ENCODE measurements at places on chromosomes 3 and 15. TPM values are rescaled to one million over a fixed set of nuclear protein-coding genes. Genes with fewer than 3 reads are reported as not detected.

GRCh38 chr15:83209333-83209732, 1.7 kb upstream of the HDGFL3 start:
- peaks cover 6% of the 10 kb centered on the region for H3K4me1 ChIP-seq
- no peak overlapping the region for H3K4me3 ChIP-seq
- peaks cover 28% of the 10 kb centered on the region for H3K27me3 ChIP-seq
- no peak for DNase-seq
- H3K36me3 ChIP-seq, result no peaks in the 10 kb centered on the region

GRCh38 chr15:98874370-98874769, 133.2 kb downstream of the PGPEP1L start:
- H3K4me1 ChIP-seq, result peaks cover 9% of the 10 kb centered on the region
- H3K27ac ChIP-seq, result peak overlapping the region; percentile 18
- H3K4me3 ChIP-seq, result no peak overlapping the region
- no peaks in the 10 kb centered on the region for H3K36me3 ChIP-seq

GRCh38 chr3:134189849-134190248, 60.8 kb downstream of the RYK start:
- DNase-seq, result no peak
- peak overlapping the region; percentile 38 for H3K27ac ChIP-seq
- H3K36me3 ChIP-seq, result no peaks in the 10 kb centered on the region
- no peak overlapping the region for H3K4me3 ChIP-seq
- H3K4me1 ChIP-seq, result no peaks in the 10 kb centered on the region

DNA sequence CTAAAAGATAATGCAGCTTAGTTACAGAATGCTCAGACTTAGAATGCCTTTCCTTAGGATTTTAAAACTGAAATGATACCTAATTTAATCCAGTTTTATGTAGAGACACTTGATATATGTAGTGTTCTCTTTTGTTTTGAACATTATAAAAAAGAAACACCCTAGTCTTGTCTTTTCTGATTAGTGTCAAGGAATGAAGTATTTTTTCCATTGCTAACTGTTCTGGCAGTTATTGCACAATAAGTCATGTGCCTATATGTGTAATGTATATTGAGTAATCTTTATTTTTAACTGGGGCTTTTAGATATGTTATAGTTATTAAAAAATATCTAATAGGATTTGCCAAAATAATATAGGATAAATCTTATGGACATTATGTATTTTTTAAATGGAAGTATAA, 4.5 kb downstream of the ARL8B start:
- H3K27ac ChIP-seq, result peak overlapping the region; percentile 62
- H3K4me3 ChIP-seq, result no peak overlapping the region
- no peaks in the 10 kb centered on the region for H3K36me3 ChIP-seq
- H3K27me3 ChIP-seq, result no peaks in the 10 kb centered on the region

DNA sequence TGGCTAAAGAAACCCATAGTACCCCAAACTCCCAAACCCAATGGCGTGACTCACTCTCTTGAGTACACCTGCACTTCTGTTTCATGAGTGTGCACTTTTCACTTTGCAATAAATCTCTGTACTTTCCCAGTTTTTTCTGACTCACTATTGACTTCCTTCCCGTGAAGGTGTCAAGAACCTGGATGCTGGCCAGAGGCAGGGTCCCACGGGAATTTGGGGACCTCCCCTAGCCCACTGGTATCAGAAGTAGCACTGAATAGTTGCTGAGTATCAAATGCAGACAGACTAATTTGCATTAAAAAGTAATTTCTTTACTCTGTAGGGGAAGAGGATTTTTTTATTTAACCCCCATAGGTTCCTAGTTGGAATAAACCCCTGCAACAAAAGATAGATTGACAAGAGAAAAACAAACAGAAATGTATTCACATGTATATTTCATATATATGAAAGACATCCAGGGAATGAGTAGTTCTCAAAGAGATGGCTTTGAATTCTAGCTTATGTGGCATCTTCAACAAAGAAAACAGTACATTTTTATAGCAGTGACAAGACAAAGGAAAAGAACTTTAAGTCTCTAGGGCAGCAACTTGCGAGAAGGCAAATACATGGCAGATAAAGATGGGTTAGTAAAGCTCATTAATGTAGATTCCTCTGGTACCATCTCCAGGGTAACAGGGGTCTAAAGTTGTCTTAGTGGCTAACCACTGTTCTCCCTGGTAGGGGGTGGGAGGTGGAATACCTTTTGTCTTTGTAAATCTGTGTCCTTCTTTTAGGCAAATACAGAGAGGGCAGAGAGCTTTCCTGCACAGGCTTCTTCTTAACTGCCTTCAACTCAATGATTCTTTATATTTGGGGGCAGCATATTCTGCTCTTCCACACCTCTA, 385.5 kb upstream of the PDZRN3 start:
- no peaks in the 10 kb centered on the region for H3K36me3 ChIP-seq
- H3K27me3 ChIP-seq, result no peaks in the 10 kb centered on the region
- no peaks in the 10 kb centered on the region for H3K4me1 ChIP-seq

- H3K4me1 ChIP-seq, result no peaks in the 10 kb centered on the region
- H3K27ac ChIP-seq, result no peak overlapping the region
- no peaks in the 10 kb centered on the region for H3K36me3 ChIP-seq
- DNase-seq, result no peak
- H3K4me3 ChIP-seq, result no peak overlapping the region
- no peaks in the 10 kb centered on the region for H3K27me3 ChIP-seq
Observed at GRCh38 chr3:103195216-103195615, 760.4 kb downstream of the ZPLD1 start.

Gene LYZL4
- not detected for polyA plus RNA-seq

GRCh38 chr15:58288592-58288991, 143.2 kb upstream of the LIPC start:
- no peaks in the 10 kb centered on the region for H3K36me3 ChIP-seq
- DNase-seq, result no peak
- H3K27ac ChIP-seq, result no peak overlapping the region
- H3K4me1 ChIP-seq, result no peaks in the 10 kb centered on the region
- no peak overlapping the region for H3K4me3 ChIP-seq

DNA sequence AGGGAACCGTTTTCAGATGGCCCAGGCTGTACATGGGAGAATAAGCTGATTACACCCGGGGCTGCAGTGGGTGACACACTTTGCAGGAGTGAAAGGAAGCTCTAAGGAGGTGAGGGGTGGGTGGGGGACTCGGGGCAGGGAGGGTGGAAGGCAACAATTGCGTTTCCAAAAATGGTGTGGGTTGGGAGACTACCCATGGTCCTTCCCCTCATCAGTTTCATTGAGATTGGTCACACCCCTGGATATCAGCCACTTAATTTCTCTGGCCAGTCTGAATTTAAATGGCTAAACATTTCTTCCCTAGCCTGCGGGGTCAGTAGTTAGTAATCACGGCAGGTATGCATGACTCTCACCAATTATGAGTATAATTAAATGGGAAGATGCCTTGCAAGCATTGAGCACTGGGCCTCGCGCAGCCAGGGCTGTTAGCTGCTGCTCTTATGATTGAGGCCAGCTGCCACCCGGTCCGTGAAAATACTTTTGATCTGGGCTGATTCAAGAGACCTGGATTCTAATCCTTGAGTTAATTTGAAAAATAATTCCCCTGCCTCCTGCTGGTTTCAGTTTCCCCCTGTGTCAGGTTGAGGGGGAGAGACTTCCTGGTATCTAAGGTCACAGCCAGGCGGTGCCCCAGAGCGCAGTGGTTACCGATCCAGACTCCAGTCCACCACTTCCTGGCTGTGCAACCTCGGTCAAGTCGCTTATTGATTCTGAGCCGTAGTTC, 23.3 kb downstream of the SLC6A6 start:
- peak overlapping the region; percentile 73 for H3K4me3 ChIP-seq
- DNase-seq, result peak; percentile 56
- H3K27ac ChIP-seq, result peak overlapping the region; percentile 93
- no peaks in the 10 kb centered on the region for H3K27me3 ChIP-seq
- no peaks in the 10 kb centered on the region for H3K36me3 ChIP-seq

GRCh38 chr15:37880009-37880834, 54.2 kb upstream of the TMCO5A start:
- H3K4me1 ChIP-seq, result no peaks in the 10 kb centered on the region
- no peak overlapping the region for H3K4me3 ChIP-seq
- H3K36me3 ChIP-seq, result no peaks in the 10 kb centered on the region
- peaks cover 37% of the 10 kb centered on the region for H3K27me3 ChIP-seq

Gene GAP43
- not detected for polyA plus RNA-seq

GRCh38 chr3:71641674-71642073, 58.1 kb upstream of the FOXP1 start:
- no peak for DNase-seq
- no peak overlapping the region for H3K4me3 ChIP-seq
- H3K4me1 ChIP-seq, result no peaks in the 10 kb centered on the region
- no peaks in the 10 kb centered on the region for H3K27me3 ChIP-seq

- H3K27ac ChIP-seq, result peak overlapping the region; percentile 87
- H3K4me3 ChIP-seq, result no peak overlapping the region
Observed at GRCh38 chr15:45583731-45584639, 3.2 kb upstream of the BLOC1S6 start.

DNA sequence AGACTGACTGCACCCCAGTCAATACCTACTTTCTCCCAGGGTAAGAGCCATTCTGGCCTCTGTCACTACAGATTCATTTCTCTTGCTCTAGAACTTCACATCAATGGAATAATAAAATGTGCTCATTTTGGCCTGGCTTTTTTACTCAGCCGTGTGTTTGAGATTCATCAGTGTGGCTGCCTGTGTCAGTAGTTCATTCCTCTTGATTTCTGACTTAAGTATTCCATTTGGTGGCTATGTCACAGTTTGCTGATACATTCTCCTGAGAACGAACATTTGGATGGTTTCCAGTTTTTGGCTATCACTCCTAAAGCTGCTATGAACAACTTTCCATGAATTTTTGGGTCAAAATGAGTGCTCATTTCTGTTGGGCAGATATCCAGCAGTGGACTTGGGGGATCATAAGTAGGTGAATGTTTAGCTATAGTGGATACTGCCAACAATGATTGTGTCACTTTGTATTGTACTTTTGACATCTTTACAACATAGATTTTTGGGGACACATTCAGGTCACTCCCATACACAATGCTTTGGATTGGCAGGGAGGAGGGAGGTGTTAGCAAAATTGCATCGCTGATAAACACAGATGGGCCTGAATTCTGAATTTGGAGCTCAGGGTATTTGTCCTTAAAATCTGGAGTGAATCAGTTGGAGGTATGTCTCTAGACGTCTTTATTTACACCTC, 19.8 kb upstream of the FAM107A start:
- no peak overlapping the region for H3K4me3 ChIP-seq
- H3K27ac ChIP-seq, result no peak overlapping the region
- peaks cover 11% of the 10 kb centered on the region for H3K27me3 ChIP-seq
- no peaks in the 10 kb centered on the region for H3K4me1 ChIP-seq
- H3K36me3 ChIP-seq, result no peaks in the 10 kb centered on the region
- DNase-seq, result no peak

DNA sequence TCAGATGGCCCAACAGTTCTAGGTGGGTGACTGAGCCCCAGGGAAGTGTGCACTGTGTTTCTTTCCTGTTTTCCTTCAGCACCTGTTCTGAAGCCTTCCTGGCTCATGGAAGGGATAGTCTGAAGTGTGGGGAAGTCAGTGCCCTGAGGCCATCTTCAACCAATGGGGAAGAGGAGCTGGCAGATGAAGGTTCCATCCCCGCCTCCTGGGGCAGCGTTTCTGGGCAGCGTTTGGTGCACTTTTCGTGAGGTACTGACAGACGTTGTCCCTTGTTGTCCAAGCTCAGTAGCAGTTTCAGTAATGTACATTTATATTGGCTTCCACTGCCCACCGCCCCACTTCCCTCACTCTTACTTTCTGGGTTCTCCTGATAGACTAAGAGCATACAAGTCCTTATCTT, 42.6 kb upstream of the SLC25A26 start:
- H3K4me3 ChIP-seq, result no peak overlapping the region
- no peak overlapping the region for H3K27ac ChIP-seq
- no peak for DNase-seq
- no peaks in the 10 kb centered on the region for H3K4me1 ChIP-seq

- H3K27me3 ChIP-seq, result peaks cover 77% of the 10 kb centered on the region
- no peak for DNase-seq
- H3K27ac ChIP-seq, result no peak overlapping the region
- H3K4me1 ChIP-seq, result no peaks in the 10 kb centered on the region
Observed at GRCh38 chr3:14592390-14592789, 52.2 kb upstream of the GRIP2 start.

Gene OR5H6
- polyA plus RNA-seq, result not detected

Gene TPRG1
- 0.05 TPM for polyA plus RNA-seq

DNA sequence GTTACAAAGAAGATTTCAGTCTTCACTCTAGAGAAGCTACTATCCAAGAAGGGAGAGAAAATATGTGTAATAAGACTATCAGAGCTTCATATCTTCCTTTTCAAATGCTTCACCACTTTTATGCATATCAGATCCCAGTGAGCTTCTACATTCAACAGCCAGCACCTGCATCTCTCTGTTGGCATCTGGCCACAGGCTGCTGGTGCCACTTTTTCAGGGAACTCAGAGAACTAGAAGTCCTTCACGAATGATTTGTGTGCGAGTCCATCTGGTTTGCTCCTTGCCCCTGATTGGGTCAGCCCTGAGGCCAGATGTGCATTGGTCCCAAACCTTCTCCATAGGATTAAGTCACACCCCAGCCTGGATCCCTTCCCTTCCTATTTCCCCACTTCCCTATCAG, 22.1 kb downstream of the SNTN start:
- H3K36me3 ChIP-seq, result no peaks in the 10 kb centered on the region
- no peak for DNase-seq
- H3K27ac ChIP-seq, result no peak overlapping the region

DNA sequence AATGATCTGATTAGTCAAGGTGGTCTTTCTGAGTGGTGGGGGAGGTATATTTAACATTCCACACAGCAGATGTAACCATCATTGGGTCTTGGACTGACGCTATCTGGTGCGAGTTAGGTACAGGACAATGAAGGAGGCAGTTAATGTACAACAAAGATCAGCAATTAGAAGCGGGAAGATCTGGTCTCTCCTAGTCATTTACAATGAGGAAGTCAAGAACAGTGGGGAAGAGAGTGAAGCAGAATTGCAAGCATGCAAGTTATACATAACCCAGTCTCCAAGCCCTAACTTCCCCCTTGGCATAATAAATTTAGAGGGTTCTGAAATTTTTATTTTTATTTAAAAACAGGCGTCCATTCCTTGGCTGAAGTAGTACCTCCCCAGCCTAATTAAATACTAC, 14.1 kb downstream of the GPD1L start:
- H3K27me3 ChIP-seq, result no peaks in the 10 kb centered on the region
- peaks cover 21% of the 10 kb centered on the region for H3K4me1 ChIP-seq
- H3K4me3 ChIP-seq, result no peak overlapping the region
- H3K27ac ChIP-seq, result no peak overlapping the region

Gene OXTR
- 0.05 TPM for polyA plus RNA-seq

GRCh38 chr3:38650248-38650951, 913 bp upstream of the SCN5A start:
- peaks cover 22% of the 10 kb centered on the region for H3K27me3 ChIP-seq
- H3K36me3 ChIP-seq, result no peaks in the 10 kb centered on the region
- H3K4me3 ChIP-seq, result no peak overlapping the region
- no peak for DNase-seq
- peaks cover 8% of the 10 kb centered on the region for H3K4me1 ChIP-seq

Gene BFSP2
- polyA plus RNA-seq, result not detected

Gene TTC23
- not detected for polyA plus RNA-seq

GRCh38 chr3:134336587-134336986, 37.7 kb downstream of the AMOTL2 start:
- H3K36me3 ChIP-seq, result no peaks in the 10 kb centered on the region
- no peak overlapping the region for H3K27ac ChIP-seq
- H3K27me3 ChIP-seq, result peaks cover 8% of the 10 kb centered on the region

Measured in naive B cell (primary cell).